ENCODE measurements at places on chromosomes 12 and 14.

DNA sequence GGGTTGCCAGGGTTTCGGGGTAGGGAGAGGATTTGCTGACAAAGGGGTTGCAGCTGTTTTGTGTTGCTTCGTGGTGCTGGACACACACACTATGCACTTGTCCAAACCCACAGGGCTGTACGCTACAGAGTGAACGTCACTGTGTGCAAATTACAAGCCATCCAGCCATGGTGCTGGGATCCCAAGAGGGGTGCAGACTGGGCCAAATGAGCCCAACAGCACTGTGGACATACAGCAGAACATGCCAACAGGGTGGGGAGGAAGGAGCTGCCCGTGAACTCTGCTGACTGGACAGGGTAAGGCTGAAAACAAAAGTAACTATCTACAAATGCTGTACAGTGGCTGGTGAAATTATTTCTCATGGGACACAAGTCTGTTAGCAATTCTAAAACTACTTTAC is 25.2 kb downstream of the POLE start:
- DNase-seq, result no peak

DNA sequence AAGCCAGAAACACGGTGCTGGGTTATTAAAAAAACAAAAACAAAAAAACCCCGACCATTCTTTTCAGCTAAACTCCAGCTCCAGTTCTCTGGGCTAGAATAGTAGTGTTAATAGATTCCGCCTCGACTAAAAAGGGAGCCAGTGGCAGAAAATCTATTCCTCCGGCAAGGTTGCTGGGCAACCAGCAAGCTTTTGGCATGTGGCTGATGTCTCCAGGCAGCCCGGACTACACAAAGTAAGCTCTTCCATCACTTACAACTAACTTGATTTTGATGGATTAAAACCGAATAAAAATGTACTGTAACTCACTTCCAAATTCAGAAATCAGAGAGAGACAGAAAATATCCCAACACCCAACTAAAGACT is 126.4 kb upstream of the FOXN3 start:
- no peak for DNase-seq

DNA sequence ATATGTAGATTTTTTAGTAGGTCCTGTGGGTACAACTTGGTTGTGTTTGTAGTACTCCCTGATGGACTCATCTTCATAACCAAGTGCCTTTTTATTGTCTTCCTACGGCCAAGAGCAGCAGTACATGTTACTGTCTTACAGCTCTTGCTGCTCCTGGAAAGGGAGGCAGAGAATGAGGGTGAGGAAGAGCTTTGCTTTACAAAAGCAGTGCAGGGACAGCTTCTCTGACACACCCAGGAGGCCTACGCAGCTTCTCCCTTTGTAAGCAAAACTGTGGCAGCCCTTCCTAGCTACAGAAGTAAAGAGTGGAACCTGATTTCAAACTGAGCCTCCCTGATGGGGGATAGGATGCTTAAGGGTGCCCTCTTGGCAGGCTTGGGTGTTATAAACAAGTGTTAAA is 18.6 kb downstream of the MYRFL start:
- no peak for DNase-seq

GRCh38 chr14:95660651-95661515 is 25.3 kb upstream of the TCL1B start:
- no peak for DNase-seq

GRCh38 chr14:73746520-73747378 is 32.6 kb upstream of the PNMA1 start:
- DNase-seq, result no peak

- no peak for DNase-seq
Observed at GRCh38 chr14:101125719-101126651, 222.5 kb upstream of the RTL1 start.

DNA sequence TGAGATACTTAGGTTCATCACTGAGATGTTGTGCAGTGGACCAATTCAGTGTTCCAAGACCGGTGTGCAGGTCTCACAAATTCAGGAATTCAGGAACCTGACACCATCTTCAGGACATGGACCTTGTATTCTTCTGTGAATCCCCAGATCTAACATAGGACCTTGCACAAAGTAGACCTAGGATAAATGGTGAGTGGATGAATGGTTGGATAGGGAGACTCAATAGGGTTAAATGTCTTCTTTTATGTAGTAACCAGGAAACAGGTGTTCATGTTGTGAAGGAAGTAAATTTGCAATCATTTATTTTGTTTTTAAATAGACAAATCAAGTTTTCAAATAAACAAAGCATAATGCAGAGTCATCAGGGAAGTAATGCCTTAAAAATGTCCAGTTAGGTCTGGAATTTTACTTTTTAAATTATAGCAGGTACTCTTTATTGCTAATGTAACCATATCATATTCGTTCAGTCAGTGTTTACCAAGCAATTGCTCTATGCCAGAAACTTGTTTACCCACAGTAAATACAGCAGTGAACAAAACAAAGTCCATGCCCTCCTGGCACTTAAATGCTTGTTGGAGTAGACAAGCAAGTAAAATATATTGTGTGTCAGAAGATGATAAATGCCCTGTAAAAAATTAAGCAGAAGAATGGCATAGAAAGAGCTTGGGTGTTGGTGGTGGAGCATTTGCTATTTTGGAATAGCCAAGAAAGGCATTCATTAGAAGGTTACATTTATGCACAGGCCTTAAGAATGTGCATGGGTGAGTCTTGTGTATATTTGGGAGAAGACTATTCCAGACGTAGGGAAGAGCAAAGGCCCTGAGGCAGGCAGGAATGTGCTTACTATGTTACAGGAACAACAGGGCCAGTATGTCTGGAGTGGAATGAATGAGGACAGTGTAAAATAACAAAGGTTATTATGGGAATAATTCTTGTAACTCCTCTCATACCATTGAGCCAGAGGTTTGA is 26.3 kb downstream of the RXYLT1 start:
- DNase-seq, result no peak

- no peak for DNase-seq
Observed at GRCh38 chr12:1644534-1645438, 15.8 kb downstream of the WNT5B start.

- no peak for DNase-seq
Observed at GRCh38 chr14:91716999-91717398, 14.9 kb downstream of the CATSPERB start.

GRCh38 chr12:6377667-6377994 is 2.3 kb upstream of the SCNN1A start:
- DNase-seq, result no peak
